T-helper 17 cell (primary cell): ENCODE measurements at places on chromosomes 11 and 22. TPM values are rescaled to one million over a fixed set of nuclear protein-coding genes. Genes with fewer than 3 reads are reported as not detected.

GRCh38 chr11:3165152-3165705 is at the start of gene OSBPL5:
TSS of gene OSBPL5 (minus strand) at chr11:3165310. CDS start at chr11:3129148, 36,162 bp downstream.
- peaks cover 40% of the 10 kb centered on the region for H3K27me3 ChIP-seq
- H3K4me1 ChIP-seq, result peaks cover 24% of the 10 kb centered on the region
- peak within 1 kb of the TSS; percentile 34 for H3K27ac ChIP-seq
- no peaks in the 10 kb centered on the region for H3K36me3 ChIP-seq

GPHA2 gene
- not detected for total RNA-seq

ABTB2 gene
- total RNA-seq, result 0.81 TPM

DNA sequence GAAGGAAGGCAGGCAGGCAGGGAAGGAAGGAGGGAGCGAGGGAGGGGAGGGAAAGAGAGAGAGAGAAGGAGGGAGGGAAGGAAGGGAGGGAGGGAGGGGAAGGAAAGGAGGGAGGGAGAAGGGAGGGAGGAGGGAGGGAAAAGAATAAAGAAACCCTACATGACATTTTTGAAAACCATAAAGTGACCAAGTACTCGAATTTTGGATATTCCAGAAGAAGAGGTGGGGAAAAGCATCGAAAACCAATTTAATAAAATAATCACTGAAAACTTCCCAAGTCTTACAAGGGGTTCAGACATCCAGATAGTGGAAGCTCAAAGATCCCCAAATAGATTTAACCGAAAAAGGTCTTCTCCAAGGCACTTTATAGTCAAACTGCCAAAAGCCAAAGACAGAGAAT is 11.7 kb downstream of the GDPD4 start:
- H3K27ac ChIP-seq, result no peak overlapping the region
- peaks cover 5% of the 10 kb centered on the region for H3K36me3 ChIP-seq
- peaks cover 45% of the 10 kb centered on the region for H3K27me3 ChIP-seq
- DNase-seq, result no peak
- no peak overlapping the region for H3K4me3 ChIP-seq

GRCh38 chr22:23306438-23306921 is 126.2 kb downstream of the BCR start:
- no peaks in the 10 kb centered on the region for H3K4me1 ChIP-seq
- no peaks in the 10 kb centered on the region for H3K36me3 ChIP-seq
- H3K27ac ChIP-seq, result no peak overlapping the region
- no peaks in the 10 kb centered on the region for H3K27me3 ChIP-seq

HSPB2 gene
- not detected for total RNA-seq

- no peaks in the 10 kb centered on the region for H3K36me3 ChIP-seq
- H3K4me3 ChIP-seq, result no peak overlapping the region
- peaks cover 6% of the 10 kb centered on the region for H3K27me3 ChIP-seq
Measured at GRCh38 chr11:79083352-79083751, 357.5 kb downstream of the TENM4 start.

DNA sequence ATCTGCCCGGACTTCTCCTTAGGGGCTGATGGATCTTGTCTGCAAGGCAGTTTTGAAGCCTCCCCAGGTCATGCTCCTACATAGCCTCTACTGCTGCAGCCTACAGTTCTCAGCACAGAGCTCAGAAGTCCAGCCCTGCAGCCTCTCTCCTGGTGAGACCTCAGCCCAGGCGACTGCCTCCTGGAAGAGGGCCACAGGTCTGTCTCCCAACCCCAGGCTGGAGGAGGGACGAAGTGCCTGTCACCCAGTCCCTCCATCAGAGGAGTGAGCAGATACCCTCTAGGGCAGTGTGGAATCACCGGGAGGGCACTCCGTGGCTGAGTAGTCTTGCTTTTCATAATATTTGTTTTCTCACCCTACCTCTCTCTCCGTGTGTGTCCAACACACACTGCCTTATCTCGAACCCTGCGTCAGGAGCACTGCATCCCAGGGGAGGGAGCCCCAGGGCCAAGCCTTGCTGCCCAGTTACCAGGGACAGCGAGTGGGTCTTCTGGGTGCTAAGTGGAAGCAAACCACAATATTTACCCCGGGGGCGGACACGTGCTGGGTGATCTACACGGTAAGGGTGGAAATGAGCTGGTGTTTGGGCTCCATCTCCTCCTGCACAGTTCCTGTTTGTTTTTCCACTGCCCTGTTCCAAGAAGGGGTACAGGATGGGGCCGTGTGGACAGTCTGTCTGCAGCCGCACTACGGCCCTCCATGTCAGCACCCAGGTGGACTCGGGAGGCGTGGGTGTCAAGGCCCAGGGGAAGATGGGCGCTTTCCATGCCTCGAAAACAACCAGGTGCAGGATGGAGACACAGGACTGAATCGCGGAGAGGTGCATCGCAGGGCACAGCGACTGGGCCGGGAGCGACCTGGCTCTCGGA is 133.7 kb upstream of the HSD17B12 start:
- H3K4me1 ChIP-seq, result no peaks in the 10 kb centered on the region
- no peak overlapping the region for H3K27ac ChIP-seq
- no peak overlapping the region for H3K4me3 ChIP-seq
- H3K36me3 ChIP-seq, result no peaks in the 10 kb centered on the region

LTBP3 gene
- 123 TPM for total RNA-seq

DNA sequence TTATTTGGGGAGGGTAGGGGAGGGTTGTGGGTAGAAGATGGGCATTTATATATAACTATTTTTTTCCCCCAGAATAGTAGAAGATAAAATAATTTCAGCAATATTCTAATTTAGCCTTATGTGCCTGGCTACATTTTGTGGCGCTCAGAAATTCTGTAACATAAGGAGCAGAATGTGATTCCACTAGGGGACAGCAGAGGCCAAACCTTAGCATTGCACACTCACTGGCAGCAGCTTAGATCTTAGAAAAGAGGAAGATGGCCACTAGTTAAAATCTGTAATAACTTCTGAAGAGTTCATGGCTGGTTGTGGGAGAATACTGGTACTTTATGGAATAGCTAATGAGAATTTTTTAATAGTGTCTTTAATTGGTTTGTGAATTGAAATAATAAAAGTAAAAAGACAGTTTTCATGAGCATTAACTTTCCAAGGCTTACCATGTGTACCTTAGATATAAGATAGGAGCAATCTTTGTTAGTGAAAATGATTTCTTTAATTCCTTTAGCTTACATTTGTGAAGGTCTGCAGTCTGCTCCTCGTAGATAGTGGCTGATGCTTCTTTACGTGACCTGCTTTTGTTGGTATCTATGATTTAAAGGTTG is 33.1 kb downstream of the DDX10 start:
- no peak overlapping the region for H3K4me3 ChIP-seq
- peaks cover 3% of the 10 kb centered on the region for H3K36me3 ChIP-seq
- no peak overlapping the region for H3K27ac ChIP-seq
- no peaks in the 10 kb centered on the region for H3K27me3 ChIP-seq

- no peaks in the 10 kb centered on the region for H3K27me3 ChIP-seq
- H3K4me1 ChIP-seq, result peaks cover 33% of the 10 kb centered on the region
- H3K36me3 ChIP-seq, result peaks cover 7% of the 10 kb centered on the region
- peak overlapping the region; percentile 62 for H3K4me3 ChIP-seq
Measured at GRCh38 chr11:3989276-3989920, 105.2 kb upstream of the RRM1 start.

DNA sequence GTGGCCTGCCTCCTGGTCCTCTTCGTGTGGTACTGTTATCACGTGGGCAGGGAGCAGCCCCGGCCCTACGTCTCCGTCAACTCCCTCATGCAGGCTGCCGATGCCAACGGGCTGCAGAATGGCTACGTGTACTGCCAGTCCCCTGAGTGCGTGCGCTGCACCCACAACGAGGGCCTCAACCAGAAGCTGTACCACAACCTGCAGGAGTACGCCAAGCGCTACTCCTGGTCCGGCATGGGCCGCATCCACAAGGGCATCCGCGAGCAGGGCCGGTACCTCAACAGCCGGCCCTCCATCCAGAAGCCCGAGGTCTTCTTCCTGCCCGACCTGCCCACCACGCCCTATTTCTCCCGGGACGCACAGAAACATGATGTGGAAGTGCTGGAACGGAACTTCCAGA is 4.7 kb downstream of the ASPHD2 start:
- no peak overlapping the region for H3K27ac ChIP-seq
- no peak for DNase-seq
- no peaks in the 10 kb centered on the region for H3K27me3 ChIP-seq
- H3K36me3 ChIP-seq, result peaks cover under 1% of the 10 kb centered on the region
- H3K4me1 ChIP-seq, result peaks cover 30% of the 10 kb centered on the region
- no peak overlapping the region for H3K4me3 ChIP-seq

GRCh38 chr11:65266210-65266609 is 4.4 kb downstream of the POLA2 start:
- H3K4me1 ChIP-seq, result peaks cover 25% of the 10 kb centered on the region
- no peak for DNase-seq
- H3K27me3 ChIP-seq, result no peaks in the 10 kb centered on the region
- H3K4me3 ChIP-seq, result peak overlapping the region; percentile 66
- peaks cover 6% of the 10 kb centered on the region for H3K36me3 ChIP-seq
- H3K27ac ChIP-seq, result peak overlapping the region; percentile 83
